Spinal cord (tissue), 10 donors: ENCODE measurements at places on chromosomes 13 and 19. TPM values are rescaled to one million over a fixed set of nuclear protein-coding genes. Genes with fewer than 3 reads are reported as not detected.

DNA sequence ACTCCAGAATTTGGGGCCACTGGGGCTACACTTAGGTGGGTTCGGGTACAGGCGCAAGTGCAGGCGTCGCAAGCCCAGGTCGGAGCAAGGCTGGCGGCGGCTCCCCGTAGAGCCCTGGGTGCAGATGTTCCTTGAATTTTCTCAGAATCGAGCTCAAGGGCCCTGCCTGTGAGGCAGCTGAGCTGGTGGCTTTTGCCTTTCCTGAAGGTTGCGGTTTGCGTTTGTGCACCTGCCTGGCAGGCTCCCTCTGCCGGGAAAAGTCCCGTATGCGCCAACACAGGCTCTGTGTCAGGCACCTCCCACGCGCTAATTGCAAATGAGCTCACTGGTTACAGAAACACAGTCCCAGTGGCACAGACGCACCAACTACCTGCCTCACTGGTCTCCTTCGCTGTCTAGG, 5.9 kb downstream of the DOHH start:
- DNase-seq: no peak

The ZNF329 gene
- total RNA-seq: 30.9 TPM

- DNase-seq: peak; percentile 34
These were observed 494.8 kb upstream of the SLITRK1 start for GRCh38 chr13:84377106-84377505.

DNA sequence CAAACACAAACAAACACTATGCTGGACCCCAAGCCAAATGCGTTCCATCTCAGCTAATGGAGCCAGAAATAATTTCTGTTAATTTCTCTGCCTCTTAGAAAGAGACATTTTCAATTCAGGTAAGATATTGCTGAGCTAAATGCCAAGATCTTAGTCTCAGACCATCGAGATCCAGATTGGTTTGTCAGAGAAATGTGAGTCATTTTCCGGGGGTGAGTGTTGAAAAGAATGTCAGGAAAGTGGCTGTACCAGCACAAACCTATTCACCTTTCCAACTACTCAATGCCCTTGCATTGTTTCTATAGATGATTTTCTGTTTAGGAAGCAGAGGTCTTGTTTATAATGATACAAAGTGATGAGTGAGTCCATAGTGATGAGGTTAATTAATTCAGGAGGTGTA, 266.8 kb upstream of the TSHZ3 start:
- no peak for DNase-seq

DNA sequence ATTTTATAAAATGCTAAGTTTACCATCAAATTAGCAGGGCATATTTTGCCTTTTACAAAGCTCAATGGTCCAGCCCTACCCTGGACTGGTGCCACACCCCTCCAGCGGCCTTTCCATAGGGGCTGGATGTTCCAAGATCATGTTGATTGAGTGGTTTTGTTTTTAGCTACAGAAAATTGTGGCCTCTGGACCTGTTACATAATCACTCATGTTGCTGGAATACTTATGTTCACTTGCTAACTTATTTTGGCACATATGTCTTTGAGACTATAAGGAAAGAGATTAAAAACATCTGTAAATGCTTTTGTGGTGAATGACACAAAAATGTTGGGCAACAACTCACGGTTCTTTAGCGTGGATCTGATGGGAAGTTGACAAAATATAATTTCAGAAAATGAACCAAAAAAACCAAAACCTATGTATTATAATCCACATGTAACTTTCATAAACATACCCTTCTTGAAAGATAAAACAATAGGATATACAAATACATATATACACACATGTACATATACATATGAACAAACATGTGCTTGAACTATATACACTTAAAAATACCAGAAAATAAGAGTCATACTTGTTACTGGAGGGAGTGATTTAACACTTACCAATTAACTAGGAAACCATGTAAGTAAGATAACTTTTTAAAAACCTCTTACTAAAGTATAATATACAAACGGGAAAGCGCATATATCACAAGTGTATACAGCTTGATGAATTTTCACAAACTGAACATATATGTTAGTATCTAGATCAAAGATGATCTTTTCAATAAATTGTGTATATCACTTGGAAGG, 46.6 kb upstream of the SLC15A1 start:
- no peak for DNase-seq

DNA sequence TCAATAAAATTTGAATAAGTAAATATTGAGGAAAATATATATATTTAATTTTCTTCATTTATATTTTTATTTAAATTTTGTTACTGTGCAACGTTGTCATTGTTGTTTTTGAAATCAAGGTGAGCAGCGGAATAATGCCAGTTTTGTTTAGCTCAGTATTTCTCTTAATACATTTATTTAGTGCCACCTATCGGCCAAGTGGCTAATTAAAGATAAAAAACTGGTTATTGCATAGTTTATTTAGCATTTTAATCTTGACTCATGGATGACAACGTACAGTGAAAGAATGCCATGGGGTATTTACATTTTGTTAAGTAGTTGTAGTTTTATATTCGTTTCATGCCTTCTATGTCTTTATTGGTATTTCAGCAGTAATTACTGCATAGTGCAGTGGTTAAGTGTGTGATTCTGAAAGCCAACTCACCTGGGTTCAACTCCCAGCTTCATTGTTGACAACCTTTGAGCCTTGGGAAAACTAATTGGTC, 265.9 kb downstream of the MYO16 start:
- peak; percentile 93 for DNase-seq

The FBL gene
- total RNA-seq: 141 TPM

DNA sequence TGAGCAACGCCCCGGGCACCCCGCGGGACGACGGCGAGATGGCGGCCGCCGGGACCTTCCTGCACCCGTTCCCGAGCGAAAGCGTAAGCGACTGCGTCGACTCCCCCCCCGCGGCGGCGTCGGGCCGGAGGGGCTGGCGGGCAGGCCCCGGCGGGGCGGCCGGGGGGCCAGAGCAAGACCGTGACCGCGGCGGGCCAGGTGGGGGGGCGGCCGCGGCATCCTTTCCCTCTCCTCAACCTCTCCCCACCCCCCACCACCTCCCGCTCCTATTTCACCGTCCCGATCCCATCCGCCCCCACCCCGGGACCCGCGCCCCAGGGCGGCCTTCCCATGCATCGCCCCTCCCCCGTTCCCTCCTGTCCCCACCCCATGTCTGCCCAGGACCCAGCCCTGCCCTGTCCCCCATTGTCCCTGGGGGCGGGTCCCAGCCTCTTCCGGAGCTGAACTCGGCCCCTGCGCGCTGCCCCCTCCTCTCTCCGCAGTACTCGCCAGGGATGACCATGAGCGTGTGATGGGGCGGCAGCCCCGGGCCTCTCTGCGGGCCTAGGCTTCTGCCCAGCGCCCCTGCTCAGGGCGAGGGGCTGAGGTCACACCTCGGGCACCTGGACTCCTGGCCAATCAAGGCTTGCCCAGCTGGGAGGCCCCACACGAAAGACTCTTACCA, 4.1 kb downstream of the ISYNA1 start:
- DNase-seq: peak; percentile 41

- no peak for DNase-seq
These were observed 12.2 kb downstream of the PLEKHJ1 start for GRCh38 chr19:2223959-2224358.
